Fibroblast of skin of abdomen (primary cell): ENCODE measurements at places on chromosomes 3 and 15.

DNA sequence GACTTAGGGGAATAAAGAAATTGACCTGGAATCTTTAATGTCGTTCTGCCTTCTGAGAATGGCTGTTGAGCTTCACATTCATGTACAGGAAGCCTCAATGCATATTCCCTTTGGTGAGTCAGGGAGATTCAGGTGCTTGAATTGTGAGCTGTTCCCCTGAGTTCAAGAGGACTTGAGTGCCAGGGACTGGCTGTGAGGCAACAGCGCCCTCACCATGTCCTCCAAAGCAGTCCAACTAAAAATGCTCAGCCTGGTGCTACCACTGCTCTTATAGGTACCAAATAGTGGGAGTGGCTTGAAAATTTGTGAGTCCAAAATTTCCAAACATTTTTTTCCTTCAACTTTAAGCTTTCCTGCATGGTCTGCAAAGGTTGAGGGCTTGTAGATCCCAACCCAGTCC lies 54.1 kb downstream of the LEO1 start:
- DNase-seq: no peak

- no peak for DNase-seq
These were observed 4.1 kb downstream of the TF start for GRCh38 chr3:133750259-133750656.

- DNase-seq: no peak
These were observed 56.7 kb upstream of the PRR23C start for GRCh38 chr3:139101396-139101795.

DNA sequence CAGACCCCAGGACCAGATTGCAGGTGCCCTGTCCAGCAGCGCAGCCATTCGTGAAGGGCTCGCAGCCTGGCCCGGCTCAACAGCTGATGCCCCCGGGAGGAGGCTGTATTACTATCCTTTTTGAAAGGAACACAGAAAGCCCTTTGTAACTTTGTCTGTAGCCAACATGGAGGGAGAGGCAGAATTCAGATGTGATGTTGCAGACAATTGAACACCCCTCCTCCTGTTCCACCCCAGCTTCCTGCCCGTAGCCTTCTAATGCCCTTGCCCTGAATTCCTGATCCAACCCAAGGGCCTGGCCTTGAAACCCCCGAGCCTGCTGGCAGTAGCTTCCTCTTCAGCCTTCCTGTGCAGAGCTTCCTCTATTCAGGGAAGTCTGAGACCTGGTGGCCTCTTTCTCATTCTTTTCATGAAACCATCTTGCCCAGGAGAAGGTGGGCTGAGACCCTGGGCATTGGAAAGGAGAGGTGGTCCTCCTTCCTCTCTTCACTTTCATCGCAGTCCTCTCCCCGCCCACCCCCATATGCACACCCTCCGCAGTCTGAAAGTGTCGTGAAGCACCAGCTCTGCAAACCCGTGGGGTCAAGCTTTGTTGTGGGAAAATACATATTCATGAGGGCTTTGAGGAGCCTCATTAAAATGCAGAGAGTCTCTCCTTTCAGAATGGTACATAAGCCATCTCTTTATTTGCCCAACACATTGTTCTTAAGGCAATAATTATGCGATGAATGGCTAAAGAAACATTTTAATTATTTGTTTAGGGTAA lies 109.2 kb downstream of the APBA2 start:
- DNase-seq: no peak

DNA sequence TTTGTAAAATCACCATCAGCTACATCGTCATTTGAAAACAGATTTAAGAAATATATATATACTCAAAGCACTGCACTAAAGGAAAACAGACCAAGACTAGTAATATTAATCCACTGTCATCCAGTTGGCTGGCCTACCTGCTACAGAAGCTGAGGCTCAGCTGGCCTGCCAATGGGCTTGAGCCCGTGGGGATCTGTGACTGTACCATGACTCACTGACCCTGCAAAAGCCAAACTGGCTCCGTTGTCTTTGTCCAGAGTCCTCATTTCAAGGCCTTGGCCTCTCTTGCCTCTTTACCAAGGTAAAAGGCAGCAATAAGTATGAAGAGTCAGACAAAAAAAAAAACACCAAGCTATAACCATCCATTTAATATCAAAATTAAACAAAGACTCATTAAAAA lies 463.5 kb upstream of the RASGRP1 start:
- DNase-seq: peak; percentile 41

DNA sequence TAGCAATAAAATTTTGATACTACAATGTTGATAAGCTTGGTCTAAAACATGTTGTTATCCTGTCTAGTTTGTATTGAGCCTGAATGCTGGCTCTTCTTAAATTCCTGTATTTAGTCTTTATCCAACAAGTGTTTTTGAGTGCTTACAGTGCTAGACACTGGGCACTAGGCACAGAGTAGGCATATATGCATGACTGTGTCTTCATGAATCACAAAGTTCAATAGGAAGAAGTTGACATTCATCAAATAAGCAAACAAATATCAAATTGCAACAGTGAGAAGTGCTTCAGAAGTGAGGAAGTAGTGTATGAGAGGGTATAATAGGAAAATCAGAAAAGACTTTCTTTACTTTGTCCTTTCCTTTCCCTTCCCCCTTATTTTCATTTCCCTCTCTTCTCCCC lies 6.8 kb downstream of the CD96 start:
- no peak for DNase-seq

DNA sequence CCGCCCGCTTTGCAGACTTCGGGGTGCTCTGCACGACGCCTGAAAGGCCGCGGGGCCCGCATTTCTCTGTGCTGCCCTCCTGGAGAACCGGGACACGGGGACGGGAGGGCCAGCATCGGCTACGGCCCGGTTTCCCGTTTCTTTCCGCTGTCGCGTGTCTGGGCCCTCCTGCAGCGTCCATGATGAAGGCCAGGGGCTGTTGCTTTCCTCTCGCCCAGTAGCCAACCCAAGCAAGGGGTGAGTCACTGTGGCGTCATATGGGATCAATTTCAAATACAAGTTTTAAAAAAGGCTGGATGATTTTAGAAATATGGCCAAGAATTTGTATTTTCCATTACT lies 435 bp downstream of the SLC35G2 start:
- peak; percentile 79 for DNase-seq

GRCh38 chr3:150346981-150347863 lies 60.9 kb upstream of the TSC22D2 start:
- peak; percentile 72 for DNase-seq

DNA sequence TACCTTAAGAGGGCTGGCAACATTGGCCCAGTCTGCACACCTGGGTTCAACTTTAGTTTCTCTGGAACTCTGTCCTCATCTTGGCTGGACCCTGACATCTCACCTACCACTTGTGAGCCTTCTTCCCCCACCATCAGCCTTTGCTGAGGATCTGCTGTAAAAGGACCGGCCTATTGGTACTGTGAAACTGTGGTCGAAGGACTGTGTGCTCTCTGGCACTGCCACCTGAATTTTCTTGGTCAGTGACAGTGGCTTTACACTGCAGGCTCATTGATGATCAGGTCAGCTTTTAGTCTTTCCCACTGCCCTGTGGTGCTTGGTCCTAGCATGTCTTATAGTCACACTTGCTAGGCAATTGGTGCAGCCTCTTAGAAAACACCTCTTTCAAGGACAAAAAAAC lies 86.9 kb downstream of the PEX5L start:
- no peak for DNase-seq

GRCh38 chr3:178450476-178450875 lies 85.8 kb upstream of the KCNMB2 start:
- DNase-seq: no peak

- no peak for DNase-seq
These were observed 2.5 kb downstream of the PDZRN3 start for GRCh38 chr3:73622091-73622805.

- peak; percentile 42 for DNase-seq
These were observed 320.4 kb upstream of the RASGRP1 start for GRCh38 chr15:38885001-38885400.

- DNase-seq: peak; percentile 64
These were observed 21.4 kb upstream of the LIPC start for GRCh38 chr15:58410353-58410752.

DNA sequence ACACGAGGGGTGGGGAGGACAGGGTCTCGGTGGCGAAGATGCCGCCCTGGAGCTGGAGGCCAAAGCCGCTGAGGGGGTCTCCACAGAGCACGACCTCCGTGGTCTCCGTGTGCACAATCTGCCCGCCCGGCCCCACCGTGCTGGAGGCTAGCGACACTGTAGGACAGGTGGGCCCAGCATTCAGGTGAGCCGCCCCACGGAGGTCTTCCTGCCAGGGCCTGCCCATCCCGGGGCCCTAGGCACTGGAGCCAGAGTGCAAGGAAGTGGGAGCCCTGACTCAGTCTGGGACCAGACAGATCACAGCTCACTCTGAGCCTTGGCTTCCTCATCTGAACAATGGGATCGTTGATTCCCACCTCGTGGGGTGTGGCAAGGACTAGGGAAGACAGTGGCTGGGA lies 25.8 kb downstream of the GRIP2 start:
- DNase-seq: no peak

- no peak for DNase-seq
These were observed 91.3 kb downstream of the DGKG start for GRCh38 chr3:186270701-186271100.

DNA sequence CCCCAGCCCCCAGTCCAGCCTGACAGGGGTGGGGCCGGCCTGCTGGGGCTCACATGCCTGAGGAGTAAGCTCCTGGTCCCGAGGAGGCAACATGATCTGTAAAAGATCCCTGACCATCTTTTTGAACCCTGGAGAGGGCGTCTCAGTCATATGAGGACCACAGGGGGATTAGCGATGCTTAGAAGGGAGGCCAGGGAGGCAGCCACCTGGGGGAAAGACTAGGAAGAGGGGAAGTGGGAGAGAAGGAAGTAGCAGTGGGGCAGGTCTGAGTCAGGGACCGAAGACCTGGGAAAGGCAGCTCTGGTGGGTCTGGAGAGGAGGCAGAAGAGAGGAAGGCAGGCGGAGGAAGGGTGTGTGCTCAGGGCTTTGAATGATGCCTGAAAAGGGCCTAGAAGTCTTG lies 18.9 kb downstream of the PIF1 start:
- DNase-seq: no peak

GRCh38 chr3:15822281-15822680 lies 24.5 kb upstream of the ANKRD28 start:
- no peak for DNase-seq

GRCh38 chr15:63166219-63166618 lies 8.9 kb upstream of the RPS27L start:
- no peak for DNase-seq

DNA sequence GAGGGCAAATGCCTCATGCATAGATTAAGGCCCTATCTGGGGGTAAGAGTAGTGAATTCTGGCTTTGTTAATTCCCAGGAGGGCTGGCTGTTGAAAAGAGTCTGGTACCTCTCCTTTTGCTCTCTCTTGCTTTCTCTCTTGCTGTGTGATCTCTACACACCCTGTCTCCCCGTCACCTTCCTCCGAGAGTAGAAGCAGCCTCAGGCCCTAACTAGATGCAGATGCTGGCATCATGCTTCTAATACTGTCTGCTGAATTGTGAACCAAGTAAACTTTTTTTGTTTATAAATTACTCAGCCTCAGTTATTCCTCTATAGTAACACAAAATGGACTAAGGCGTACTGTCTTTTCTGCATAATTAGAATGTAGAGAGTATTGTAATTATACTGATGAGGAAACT lies 908.1 kb downstream of the DIPK2A start:
- DNase-seq: no peak

- no peak for DNase-seq
These were observed 86.8 kb downstream of the SYNPR start for GRCh38 chr3:63364910-63365309.

DNA sequence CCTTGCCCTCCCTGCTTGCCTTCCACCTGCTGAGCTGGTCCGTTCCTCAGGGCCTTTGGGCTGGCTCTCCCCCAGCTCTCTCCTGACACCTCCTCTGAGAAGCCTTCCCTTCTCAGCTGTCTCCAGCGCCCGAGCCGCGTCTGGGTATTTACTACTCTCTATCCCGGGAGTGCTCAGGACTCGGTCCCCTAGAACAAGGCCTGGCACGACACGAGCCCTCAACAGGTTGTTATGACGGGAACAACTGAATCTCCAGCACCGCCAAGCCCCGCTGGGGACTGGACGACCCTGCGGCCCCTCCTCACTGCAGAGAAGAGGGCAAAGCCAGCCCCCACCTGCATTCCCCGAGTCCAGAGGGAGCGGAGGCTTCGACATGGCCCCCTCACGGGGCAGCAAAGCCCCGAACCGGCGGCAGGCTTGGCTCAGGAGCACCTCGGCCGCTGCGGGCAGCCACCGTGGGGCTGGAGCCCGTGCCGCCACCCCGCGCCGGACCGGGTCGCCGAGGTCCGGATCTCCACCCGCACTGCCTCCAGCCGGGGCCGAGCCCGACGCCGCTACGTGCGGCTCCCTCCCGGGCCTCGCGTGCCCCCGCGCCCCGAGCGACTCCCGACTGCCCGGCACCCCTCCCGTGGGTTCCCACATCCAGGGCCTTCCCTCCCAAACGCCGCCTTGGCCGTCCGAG lies 792 bp downstream of the TPRA1 start:
- no peak for DNase-seq

DNA sequence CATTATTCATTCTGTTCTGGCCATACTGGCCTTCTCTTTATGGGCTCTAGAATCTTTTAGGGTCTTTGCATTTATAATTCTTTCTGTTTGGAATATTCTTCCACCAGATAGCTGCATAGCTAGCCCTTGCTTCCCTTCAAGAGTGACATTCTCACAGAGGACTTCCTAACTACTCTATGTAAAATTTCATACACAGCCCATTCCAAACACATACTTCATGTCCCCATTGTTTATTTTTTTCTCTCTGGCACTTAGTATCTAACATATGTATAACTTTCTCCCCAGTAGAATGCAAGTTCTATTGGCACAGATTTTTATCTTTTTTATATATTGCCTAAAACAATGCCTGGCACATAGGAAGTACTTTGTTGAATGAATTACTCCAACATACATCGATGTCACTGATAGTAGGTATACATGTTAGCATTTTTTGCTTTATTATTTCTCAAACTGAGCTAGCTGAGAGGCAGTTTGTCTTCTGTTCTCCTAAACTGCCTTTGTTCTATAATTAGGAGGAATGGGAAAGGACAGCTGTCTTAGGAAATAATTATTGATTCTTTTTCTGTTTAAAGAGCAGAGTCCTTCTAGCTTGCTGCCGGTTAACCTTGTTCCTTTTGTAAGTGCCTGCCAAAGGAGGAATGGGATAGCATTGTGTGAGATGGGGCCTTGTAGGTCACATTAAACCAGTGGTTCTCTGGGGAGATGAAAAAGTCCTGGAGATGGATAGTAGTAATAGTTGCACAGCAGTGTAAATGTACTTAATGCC lies 7.9 kb downstream of the FAM162A start:
- DNase-seq: no peak

- DNase-seq: peak; percentile 88
These were observed 330.5 kb upstream of the KCNMB2 start for GRCh38 chr3:178205740-178206139.

DNA sequence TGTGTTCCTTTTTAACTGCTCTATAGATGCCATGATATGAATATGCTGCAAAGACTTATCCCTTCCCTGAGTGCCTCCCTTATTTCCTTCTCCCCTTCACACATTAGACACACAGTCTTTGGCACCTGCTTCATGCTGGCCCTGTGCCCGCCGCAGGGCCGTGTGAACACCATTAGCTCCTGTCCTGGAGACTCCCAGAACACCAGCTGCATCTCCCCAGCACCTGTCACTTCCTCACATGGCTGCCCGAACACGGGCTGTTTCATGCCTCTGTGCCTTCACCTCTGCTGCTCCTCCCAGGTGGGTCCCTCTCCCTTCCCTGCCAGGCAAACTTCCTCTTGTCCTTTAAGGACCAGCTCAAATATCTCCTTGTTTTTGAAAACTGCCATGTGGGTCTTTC lies 40.5 kb upstream of the SEC13 start:
- no peak for DNase-seq
